NCI-H1436 (cell line): ENCODE measurements at places on chromosomes 3 and 15.
A peak's percentile ranks its signal among the peaks of the same experiment; 100 is the strongest.

DNA sequence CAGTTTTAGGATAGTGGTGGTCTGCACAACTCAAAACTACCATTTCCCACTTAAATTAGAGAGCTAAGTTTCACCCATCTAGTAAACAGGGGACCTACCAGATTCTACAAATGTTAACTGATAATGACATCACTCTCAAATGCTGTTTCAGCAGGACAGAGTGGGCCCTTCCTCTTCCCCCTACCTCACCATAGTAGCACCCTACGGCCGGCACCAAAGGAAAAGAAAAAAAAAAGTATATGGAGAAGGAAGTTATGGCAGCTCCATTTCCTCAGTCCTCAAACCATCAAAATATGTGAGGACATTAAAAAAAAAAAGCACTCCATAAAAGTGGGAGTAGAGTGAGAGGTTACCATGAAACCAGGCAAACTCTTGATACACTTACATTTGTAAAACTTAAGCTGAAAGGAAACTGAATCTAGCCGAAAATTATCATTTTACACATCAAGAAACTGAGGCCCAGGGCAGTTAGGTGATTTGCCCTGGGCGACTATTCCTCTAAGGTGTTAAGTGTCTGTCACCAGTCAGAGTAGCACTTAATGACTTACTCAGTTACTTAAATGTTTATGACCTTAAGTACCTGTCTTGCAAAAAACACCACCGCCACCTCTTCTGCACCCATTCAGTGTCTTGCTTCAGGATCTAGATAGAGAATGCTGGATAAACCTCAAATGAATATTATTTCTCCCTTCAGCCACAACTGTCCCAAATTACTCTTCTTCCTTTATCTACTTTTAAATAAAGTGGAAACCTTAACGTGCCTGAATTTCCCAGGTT lies 2.7 kb downstream of the MSL2 start:
- no peak for DNase-seq

DNA sequence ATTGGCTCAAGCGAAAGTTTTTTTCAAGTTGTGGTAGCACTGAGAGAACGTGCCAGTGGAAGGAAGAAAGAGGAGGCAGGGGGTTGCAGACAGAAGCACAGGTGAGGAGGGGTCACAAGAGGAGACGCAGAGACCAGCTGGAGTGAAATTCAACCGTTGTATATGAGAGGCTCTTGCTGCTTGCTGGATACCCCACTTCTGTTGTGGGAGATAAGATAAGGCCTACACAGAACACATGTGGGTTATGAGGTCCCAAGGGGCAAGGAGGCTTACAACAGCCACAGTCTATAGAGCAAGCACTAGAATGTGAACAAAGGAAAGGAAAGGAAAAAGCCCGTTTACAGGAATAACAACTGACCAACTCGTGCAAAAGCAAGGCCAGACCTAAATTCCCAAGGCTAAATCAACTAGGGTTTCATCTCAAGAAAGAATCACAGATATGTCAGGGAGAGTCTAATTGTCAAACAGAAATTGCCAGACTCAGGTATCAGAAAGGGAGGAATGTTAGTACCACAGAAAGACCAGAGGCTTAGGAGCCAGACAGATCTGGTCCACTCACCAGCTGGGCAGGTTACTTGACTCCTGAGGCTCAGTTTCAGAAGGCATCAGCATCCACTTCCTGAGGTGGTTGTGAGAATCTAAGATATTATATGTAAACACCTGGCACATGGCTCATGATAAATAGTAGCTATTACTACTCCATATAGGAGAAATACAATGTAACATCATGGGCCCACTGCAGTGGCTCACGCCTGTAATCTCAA lies 60.9 kb downstream of the MSL2 start:
- no peak for DNase-seq

- no peak for DNase-seq
Observed at GRCh38 chr15:36358523-36358922, 220.9 kb upstream of the CDIN1 start.

DNA sequence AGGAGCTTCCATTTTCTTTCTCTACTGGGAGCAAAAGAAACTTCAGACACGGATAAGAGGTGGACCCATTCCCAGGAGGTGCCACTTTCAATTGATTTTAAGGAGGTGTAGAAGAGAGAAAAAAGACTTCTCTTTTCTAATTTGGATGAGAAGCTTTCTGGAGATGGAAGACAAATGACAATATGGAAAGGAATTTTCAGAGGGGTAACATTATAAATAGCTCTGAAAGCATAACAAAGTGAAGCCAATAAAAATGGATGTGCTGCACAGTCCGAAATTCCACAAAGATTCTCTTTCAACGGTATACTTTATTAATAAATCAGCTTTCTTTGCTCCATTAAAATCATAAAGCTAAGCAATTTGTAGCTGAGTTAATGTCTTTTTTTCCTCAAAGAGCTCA lies 607.2 kb upstream of the MDFIC2 start:
- no peak for DNase-seq

DNA sequence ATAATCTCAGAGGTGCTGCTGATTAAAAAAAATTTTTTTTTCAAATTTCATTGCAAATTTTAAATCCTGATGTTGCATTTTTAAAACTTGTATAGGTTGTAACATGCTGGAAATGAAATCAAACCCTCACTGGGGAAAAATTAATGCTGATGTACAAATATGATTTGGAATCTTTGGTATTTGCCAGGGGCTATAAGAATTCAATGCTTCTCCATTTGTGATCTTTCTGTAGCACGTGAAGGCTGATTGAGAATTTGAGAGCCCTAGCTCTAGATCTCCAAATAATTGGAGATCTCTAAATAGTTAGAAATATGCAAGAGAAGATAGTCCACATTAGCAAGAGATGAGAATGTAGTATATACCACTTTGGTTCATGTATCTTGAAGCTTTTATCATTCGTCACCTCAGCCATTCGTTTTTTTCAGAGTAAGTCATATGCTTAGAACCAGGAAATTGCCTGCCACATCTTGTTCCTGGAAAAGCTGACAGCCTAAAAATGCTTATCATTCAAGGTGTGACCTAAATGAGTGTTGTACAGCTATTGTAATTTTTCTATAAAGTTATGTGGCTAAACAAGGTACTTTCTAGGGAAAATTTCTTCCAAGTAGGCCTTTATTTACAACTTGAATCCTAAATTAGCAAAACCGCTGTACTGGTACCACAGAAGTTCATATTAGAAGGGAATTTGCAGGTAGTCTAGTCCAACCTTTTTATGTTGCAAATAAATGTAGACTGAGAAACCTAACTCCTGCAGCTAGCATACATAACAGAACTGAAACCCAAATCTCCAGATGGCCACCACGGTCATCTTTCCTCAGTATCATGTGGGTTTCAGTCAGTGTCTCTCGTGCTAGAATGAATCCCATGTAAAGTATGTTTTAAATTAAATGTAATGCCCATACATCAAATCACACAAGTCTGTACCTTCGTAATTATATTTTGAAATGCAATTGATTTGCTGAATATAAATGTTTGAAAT lies 48.5 kb downstream of the FNDC3B start:
- no peak for DNase-seq

GRCh38 chr3:30496066-30496966 lies 110.1 kb upstream of the TGFBR2 start:
- DNase-seq, result no peak

GRCh38 chr3:99720985-99721632 lies 82.7 kb downstream of the COL8A1 start:
- no peak for DNase-seq

GRCh38 chr15:41513506-41514227 lies at the start of gene LTK:
Gene LTK (minus strand): TSS chr15:41513827. CDS start chr15:41513709, 118 bp downstream.
- no peak for DNase-seq

- DNase-seq, result no peak
Observed at GRCh38 chr3:105014631-105015030, 352.1 kb upstream of the ALCAM start.

GRCh38 chr15:89398896-89399237 lies 64.2 kb upstream of the POLG start:
- no peak for DNase-seq

DNA sequence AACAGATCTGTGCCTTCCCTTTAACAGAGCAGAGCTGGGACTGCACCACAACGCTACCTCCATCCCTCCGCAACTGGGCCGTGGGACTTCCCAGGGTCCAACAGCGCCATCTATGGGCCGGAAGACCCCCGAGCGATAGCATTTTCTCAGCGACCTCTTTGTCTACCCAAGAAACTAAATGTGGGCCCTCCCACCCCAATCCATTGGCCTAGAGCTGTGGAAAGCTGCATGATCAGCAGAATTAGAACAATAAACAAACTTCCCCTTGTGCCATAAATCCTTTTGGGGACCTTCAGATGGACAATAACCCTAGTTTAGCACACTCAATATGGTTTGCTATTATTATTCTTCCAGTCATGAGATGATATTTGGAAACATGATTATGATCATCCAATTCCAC lies 74.8 kb upstream of the NTRK3 start:
- DNase-seq, result peak; percentile 37

GRCh38 chr15:77604973-77605372 lies 27.7 kb downstream of the LINGO1 start:
- DNase-seq, result no peak

- no peak for DNase-seq
Observed at GRCh38 chr3:48548126-48548525, 8.5 kb downstream of the PFKFB4 start.

- no peak for DNase-seq
Observed at GRCh38 chr3:171321559-171322360, 138.4 kb downstream of the TNIK start.

DNA sequence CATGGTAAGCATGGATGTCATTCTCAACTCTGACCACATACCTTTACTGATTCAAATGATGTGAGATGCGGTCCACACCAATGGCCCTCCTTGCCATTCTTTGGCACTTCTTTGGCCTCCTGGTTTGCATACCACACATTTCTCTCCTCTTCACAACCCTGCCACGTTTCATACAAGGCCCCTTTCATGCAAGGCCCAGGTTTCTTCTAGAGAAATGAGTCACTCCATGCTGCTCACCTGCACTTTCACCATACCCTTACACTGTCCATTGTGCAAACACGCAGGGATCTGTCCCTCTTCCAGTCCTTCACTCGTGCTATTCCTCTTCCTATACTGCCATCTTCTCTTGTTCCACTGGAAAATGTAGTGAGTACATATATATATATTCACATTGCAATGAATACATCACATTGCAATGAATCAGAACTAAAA lies 24.4 kb upstream of the SLC24A5 start:
- DNase-seq, result no peak

DNA sequence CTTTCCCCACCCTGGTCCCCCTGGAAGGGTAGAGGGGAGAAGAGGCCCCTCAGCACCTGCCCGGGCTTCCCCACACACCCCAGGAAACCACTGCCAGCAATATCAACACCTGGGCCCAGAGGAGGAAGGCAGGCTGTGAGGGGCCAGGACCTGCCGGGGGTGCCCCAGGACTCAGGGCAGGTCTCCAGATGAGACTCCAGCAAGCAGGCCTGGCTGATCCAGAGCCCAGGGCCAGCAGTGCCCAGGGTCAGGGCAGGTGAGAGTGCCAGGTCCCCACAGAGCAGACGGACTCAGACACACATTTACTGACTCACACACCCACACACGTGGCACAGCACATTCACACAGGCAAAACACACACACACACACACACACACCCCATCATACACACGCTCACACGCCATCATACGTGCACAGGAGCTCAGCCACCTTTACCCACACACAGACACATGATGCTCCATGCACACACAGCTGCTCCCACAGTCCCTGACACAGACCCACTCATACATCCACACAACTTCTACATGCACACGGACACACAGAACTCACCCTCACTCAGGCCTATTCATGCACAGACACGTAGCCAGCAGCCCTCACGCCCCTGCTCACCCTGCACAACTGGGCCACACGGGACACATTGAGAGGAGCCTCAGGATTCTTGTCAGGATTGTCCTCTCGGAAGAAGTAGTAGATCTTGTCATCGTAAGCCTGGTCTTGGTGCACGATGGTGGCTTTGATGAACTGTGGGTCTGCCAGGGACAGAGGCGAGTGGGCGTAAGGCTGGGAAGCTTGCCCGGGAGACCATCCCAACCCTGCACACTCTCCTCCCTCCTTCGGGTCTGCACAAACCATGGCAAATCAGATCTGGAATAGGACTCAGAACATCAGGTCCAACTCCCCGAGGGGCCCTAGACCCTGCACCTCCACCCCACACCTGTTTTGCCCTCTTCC lies 17.5 kb downstream of the SEMA7A start:
- DNase-seq, result no peak

DNA sequence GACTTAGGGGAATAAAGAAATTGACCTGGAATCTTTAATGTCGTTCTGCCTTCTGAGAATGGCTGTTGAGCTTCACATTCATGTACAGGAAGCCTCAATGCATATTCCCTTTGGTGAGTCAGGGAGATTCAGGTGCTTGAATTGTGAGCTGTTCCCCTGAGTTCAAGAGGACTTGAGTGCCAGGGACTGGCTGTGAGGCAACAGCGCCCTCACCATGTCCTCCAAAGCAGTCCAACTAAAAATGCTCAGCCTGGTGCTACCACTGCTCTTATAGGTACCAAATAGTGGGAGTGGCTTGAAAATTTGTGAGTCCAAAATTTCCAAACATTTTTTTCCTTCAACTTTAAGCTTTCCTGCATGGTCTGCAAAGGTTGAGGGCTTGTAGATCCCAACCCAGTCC lies 54.1 kb downstream of the LEO1 start:
- DNase-seq, result peak; percentile 33

DNA sequence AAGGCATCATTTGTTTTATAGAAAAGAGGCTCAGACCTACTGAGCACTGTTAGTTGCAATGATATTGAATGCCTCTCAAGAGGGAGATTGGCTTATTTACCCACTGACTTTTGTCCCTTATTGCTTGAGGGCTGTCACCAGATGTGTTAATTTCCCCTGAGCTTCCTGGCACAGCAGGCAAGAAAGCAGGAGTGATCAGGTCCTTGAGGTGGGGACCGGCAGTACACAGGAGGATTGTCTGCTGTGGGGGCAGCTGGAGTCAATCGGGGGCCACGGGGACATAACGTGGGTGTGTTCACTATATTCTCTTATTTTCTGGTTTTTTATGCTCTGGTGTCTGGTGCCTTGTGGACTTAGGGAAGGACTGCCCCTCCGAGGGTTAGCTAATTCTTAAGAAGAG lies 44.6 kb downstream of the GASK1A start:
- no peak for DNase-seq

DNA sequence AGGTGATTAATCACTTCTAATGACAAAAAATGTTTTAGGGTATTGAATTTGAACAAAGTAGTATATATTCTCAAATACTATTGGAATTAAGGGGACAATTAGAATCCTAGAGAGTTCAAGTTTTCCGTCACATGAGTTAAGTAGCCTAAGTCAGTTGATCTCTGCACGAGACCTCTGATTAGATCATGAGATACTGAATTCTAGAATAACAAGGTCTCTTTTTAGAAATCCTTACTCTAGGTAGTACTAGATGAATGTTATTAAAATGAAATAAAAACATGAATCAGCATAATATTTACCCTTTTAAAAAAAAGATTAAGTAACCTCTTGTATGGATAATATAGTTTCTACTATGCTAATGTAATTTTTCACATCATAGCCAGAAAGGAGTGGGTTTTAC lies 43.4 kb downstream of the MYO5A start:
- no peak for DNase-seq

DNA sequence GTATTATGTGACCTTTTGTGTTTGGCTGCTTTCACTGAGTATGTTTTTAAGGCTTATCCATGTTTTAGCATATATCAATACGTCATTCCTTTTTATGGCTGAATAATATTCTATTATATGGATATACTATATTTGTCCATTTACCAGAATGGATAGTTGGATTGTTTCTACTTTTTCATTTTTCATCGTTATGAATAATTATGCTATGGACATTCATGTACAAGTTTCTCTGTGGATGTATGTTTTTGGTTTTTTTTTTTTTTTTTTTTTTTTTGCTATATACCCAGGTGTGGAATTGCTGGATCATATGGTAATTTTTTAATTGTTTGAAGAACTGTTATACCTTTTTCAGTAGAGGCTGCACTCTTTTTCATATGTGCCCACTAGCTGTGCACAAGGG lies 23.5 kb downstream of the DOCK3 start:
- no peak for DNase-seq
